ENCODE measurements at places on chromosomes 1 and 21. TPM values are rescaled to one million over a fixed set of nuclear protein-coding genes. Genes with fewer than 3 reads are reported as not detected.
A peak's percentile ranks its signal among the peaks of the same experiment; 100 is the strongest.

GRCh38 chr1:150507912-150508864 lies at the start of gene ECM1:
Gene ECM1 (plus strand): TSS chr1:150508109. CDS start chr1:150508210, 101 bp downstream.
- peak; percentile 12 for DNase-seq
- H3K4me1 ChIP-seq, result peaks cover 3% of the 10 kb centered on the region
- H3K27ac ChIP-seq, result no peak within 1 kb of the TSS
- H3K4me3 ChIP-seq, result peak within 1 kb of the TSS; percentile 60
- peaks cover 19% of the 10 kb centered on the region for H3K36me3 ChIP-seq

GRCh38 chr1:111888740-111889376 lies 100.6 kb downstream of the KCND3 start:
- H3K4me3 ChIP-seq, result no peak overlapping the region
- H3K4me1 ChIP-seq, result no peaks in the 10 kb centered on the region
- H3K27me3 ChIP-seq, result no peaks in the 10 kb centered on the region
- DNase-seq, result no peak
- H3K36me3 ChIP-seq, result no peaks in the 10 kb centered on the region

DNA sequence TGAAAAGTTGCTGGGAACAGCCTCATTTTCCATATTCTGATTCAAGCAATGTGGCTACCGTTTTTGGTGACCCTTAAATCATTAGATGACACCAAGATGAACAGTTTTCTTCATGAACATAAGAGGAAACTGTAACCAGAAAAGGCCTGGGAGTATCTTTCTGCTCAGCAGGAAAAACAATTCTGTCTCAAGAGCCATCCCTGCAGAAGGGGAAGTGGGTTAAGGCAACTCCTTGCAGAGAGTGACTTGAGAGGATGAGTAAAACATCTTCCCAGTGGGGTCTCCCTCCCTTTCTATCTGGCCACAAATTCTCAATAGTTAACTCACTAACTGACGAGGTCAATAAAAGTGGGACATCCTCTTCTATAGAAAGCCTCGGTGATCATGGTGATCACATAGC lies 187.6 kb upstream of the NRIP1 start:
- H3K27ac ChIP-seq, result no peak overlapping the region
- no peak for DNase-seq
- H3K4me1 ChIP-seq, result no peaks in the 10 kb centered on the region
- no peak overlapping the region for H3K4me3 ChIP-seq
- H3K36me3 ChIP-seq, result no peaks in the 10 kb centered on the region

DNA sequence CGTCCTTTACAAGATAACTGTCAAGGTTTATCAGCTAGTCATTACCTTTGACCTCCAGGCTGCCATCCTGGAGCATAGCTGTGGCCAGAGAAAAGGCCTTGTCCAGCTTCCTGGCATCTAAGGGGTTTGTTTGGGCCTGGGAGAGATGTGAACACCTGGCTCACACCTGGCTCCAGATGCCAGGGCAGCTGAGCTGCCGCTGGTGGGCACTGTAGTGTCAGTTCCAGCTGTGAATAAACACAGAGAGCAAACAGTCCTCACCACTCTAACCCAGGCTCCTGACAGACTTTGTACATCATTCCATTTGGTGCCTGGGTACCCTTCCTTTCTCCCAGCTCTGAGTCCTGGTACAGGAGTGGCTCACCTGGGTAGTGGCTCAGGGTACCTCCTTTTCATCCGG lies 14.3 kb upstream of the KCNA10 start:
- H3K27ac ChIP-seq, result no peak overlapping the region
- no peaks in the 10 kb centered on the region for H3K36me3 ChIP-seq
- no peak overlapping the region for H3K4me3 ChIP-seq

- no peaks in the 10 kb centered on the region for H3K36me3 ChIP-seq
- H3K27me3 ChIP-seq, result no peaks in the 10 kb centered on the region
- no peak overlapping the region for H3K27ac ChIP-seq
- DNase-seq, result no peak
- H3K4me1 ChIP-seq, result no peaks in the 10 kb centered on the region
- H3K4me3 ChIP-seq, result no peak overlapping the region
Measured at GRCh38 chr1:209600541-209600940, 17.0 kb downstream of the CAMK1G start.

- H3K4me3 ChIP-seq, result no peak overlapping the region
- H3K27me3 ChIP-seq, result no peaks in the 10 kb centered on the region
- H3K36me3 ChIP-seq, result no peaks in the 10 kb centered on the region
- H3K4me1 ChIP-seq, result no peaks in the 10 kb centered on the region
- no peak for DNase-seq
- H3K27ac ChIP-seq, result no peak overlapping the region
Measured at GRCh38 chr1:15304708-15305467, 57.9 kb downstream of the FHAD1 start.

- no peak for DNase-seq
- no peaks in the 10 kb centered on the region for H3K36me3 ChIP-seq
- H3K27ac ChIP-seq, result peak overlapping the region; percentile 44
- H3K4me1 ChIP-seq, result peaks cover 11% of the 10 kb centered on the region
- no peak overlapping the region for H3K4me3 ChIP-seq
Measured at GRCh38 chr1:59214248-59215208, 82.4 kb upstream of the FGGY start.

DNA sequence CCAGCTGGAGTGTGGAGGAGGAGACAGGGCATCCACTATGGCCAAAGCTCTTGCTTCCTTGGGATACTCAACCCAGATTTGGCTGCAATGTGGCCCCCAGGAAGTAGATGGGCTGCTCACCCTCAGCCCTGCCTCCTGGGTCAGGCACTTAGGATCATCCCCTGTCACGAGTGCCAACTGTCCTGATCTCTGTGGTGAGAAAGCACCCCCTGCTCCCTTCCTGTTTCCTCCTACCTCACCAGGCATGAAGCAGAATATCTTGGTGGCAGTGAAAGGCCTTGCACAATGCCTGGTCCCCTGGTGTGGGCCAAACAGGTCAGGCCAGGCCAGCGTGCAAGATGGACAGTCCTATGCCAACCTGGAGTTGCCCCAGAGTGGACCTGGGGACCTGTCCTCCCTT lies 211.7 kb downstream of the GRIK3 start:
- no peaks in the 10 kb centered on the region for H3K36me3 ChIP-seq
- H3K27ac ChIP-seq, result no peak overlapping the region
- no peak overlapping the region for H3K4me3 ChIP-seq
- no peaks in the 10 kb centered on the region for H3K4me1 ChIP-seq
- no peaks in the 10 kb centered on the region for H3K27me3 ChIP-seq

- no peaks in the 10 kb centered on the region for H3K36me3 ChIP-seq
- DNase-seq, result no peak
- H3K4me1 ChIP-seq, result peaks cover 15% of the 10 kb centered on the region
Measured at GRCh38 chr1:211648980-211649934, 26.2 kb downstream of the NEK2 start.

Gene SLC26A9
- 1.1 TPM for total RNA-seq

Gene KRTAP25-1
- total RNA-seq, result not detected

Gene AMPD1
- total RNA-seq, result not detected

Gene ALPL
- 3.7 TPM for total RNA-seq

Gene DIO1
- total RNA-seq, result not detected

Gene TRAF3IP3
- total RNA-seq, result 12.3 TPM

Gene BEND5
- 6.5 TPM for total RNA-seq

Gene PTAFR
- total RNA-seq, result 9.2 TPM

Gene SV2A
- 22.7 TPM for total RNA-seq

Gene TSTD1
- total RNA-seq, result 34.2 TPM

Gene KPRP
- 0.14 TPM for total RNA-seq

Gene VWA5B1
- not detected for total RNA-seq

Gene SYCP1
- total RNA-seq, result not detected
